ENCODE measurements at places on chromosomes 12 and 14. TPM values are rescaled to one million over a fixed set of nuclear protein-coding genes. Genes with fewer than 3 reads are reported as not detected.

GRCh38 chr12:43151441-43151981 lies 400.5 kb downstream of the ADAMTS20 start:
- no peak overlapping the region for H3K4me3 ChIP-seq
- no peaks in the 10 kb centered on the region for H3K4me1 ChIP-seq
- H3K27ac ChIP-seq: no peak overlapping the region
- no peak for DNase-seq
- no peaks in the 10 kb centered on the region for H3K36me3 ChIP-seq

- H3K27ac ChIP-seq: peak overlapping the region; percentile 89
- H3K4me1 ChIP-seq: peaks cover 13% of the 10 kb centered on the region
- H3K36me3 ChIP-seq: no peaks in the 10 kb centered on the region
- H3K4me3 ChIP-seq: no peak overlapping the region
Observed at GRCh38 chr12:31896514-31897039, 62.6 kb upstream of the RESF1 start.

GRCh38 chr14:72680853-72681640 lies 212.9 kb downstream of the DPF3 start:
- no peak overlapping the region for H3K27ac ChIP-seq
- DNase-seq: no peak
- H3K4me3 ChIP-seq: no peak overlapping the region
- H3K36me3 ChIP-seq: no peaks in the 10 kb centered on the region

DNA sequence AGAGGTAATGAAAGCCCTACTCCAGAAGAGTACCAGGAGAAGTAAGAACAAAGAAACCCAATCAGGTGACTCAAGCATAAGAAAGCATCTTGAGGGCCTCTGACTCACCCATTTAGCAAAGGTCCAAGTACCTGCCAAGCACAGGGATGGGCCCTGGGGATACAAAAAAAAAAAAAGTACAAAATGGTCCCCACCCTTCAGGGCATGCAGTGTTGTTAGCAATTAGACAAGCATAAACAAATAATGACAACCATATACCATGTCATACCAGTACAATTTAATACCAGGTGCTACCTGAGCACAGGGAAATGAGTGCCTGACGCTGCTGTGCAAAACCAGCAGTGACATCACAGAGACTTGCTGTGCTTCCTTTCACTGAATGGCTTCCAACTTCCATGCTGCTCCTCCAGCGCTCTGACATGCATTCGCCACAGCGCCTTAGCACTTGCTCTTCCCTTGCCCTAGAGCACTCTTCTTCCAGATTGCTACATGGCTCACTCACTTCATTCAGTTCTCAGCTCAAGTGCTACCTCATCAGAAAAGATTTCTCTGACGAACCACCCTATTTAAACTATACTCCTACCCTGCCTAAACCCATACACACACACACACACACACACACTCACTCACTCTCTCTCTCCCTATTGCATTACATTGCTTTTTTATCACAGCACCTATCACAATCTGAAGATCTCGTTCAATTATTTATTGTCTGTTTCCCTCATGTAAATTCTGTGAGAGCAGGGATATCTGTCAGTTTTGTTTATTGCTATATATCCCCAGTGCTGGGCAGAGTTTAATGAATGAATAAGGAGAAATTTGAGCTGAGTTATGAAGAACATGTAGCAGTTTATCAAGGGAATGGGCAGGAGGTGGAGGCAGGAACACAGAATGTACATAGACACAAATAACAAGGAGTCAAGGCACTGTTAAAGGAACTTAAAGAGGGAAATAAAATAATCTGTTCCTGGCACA lies 12.9 kb upstream of the EPS8 start:
- no peak for DNase-seq
- no peak overlapping the region for H3K4me3 ChIP-seq
- H3K4me1 ChIP-seq: no peaks in the 10 kb centered on the region
- H3K36me3 ChIP-seq: no peaks in the 10 kb centered on the region
- no peaks in the 10 kb centered on the region for H3K27me3 ChIP-seq

PLEKHH1 gene
- total RNA-seq: 2.0 TPM

ETFRF1 gene
- 18.0 TPM for total RNA-seq

GRCh38 chr14:70827347-70827746 lies 18.0 kb upstream of the MAP3K9 start:
- peaks cover 5% of the 10 kb centered on the region for H3K4me1 ChIP-seq
- no peak for DNase-seq
- no peaks in the 10 kb centered on the region for H3K36me3 ChIP-seq
- H3K27me3 ChIP-seq: peaks cover 18% of the 10 kb centered on the region

DNA sequence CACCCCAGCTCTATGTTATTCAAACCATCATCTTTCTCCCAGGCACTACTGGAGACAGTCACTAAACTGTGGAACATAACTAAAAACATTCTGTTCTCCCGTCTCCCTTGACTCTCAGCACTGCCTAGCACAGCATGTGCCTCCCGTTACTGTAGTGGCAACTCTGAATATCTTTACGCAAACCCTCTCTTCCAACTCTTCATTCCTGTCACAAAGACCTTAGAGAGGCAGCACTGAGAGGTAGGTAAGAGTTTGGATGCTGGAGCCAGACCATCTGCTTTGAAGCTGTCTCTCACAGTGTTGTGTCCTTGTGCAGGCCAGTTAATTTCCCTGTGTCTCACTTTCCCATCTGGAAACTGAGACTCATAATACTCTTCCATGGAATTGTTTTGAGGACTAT lies 108.1 kb downstream of the DIP2B start:
- H3K4me3 ChIP-seq: no peak overlapping the region
- H3K27me3 ChIP-seq: no peaks in the 10 kb centered on the region
- H3K36me3 ChIP-seq: no peaks in the 10 kb centered on the region
- DNase-seq: no peak
- no peak overlapping the region for H3K27ac ChIP-seq

OR4K14 gene
- not detected for total RNA-seq

LTB4R2 gene
- total RNA-seq: 5.5 TPM

ZFC3H1 gene
- 23.7 TPM for total RNA-seq

IFNG gene
- 1.2 TPM for total RNA-seq

OR4E2 gene
- 0.09 TPM for total RNA-seq

- peaks cover 21% of the 10 kb centered on the region for H3K4me1 ChIP-seq
- H3K4me3 ChIP-seq: no peak overlapping the region
- H3K27me3 ChIP-seq: no peaks in the 10 kb centered on the region
- no peak overlapping the region for H3K27ac ChIP-seq
Observed at GRCh38 chr14:68711561-68712309, 81.1 kb downstream of the ZFP36L1 start.

GRCh38 chr14:88706425-88706824 lies 86.3 kb downstream of the EML5 start:
- H3K27me3 ChIP-seq: no peaks in the 10 kb centered on the region
- H3K27ac ChIP-seq: no peak overlapping the region
- no peaks in the 10 kb centered on the region for H3K4me1 ChIP-seq
- no peaks in the 10 kb centered on the region for H3K36me3 ChIP-seq
- DNase-seq: no peak

- no peak for DNase-seq
- no peak overlapping the region for H3K27ac ChIP-seq
- H3K36me3 ChIP-seq: no peaks in the 10 kb centered on the region
Observed at GRCh38 chr14:96151242-96151641, 53.4 kb upstream of the BDKRB2 start.

TSPAN19 gene
- 0.05 TPM for total RNA-seq

GRCh38 chr12:79886917-79887519 lies 47.9 kb downstream of the PPP1R12A start:
- H3K27me3 ChIP-seq: no peaks in the 10 kb centered on the region
- DNase-seq: peak; percentile 45
- no peak overlapping the region for H3K4me3 ChIP-seq
- H3K27ac ChIP-seq: no peak overlapping the region
- H3K36me3 ChIP-seq: no peaks in the 10 kb centered on the region

DNA sequence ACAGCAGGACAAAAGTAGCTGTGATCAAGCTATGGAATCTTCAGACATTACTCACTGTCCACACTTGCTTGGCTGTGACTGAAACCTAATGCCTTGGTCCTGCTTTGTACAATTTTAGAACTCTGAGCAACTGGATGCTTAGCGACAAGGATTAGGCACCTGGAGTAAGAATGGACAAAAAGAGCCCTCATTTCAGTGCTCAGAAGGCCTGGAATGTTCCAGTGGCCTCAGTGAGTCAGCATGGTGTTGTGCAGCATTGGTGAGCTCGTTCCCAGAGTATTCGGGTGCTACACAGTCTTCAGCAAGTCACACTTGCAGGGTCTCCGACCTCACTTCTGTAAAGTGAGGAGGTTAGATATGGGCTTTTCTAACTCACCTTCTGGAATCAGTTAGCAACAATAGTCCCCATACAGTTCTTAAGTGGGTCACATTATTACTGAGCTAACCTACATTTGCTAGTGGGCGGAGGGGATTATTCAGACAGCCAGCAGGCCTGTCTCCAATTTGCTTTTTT lies 108.0 kb upstream of the MDM1 start:
- no peak overlapping the region for H3K27ac ChIP-seq
- H3K36me3 ChIP-seq: no peaks in the 10 kb centered on the region
- no peaks in the 10 kb centered on the region for H3K4me1 ChIP-seq
- H3K27me3 ChIP-seq: no peaks in the 10 kb centered on the region
- no peak for DNase-seq

DNA sequence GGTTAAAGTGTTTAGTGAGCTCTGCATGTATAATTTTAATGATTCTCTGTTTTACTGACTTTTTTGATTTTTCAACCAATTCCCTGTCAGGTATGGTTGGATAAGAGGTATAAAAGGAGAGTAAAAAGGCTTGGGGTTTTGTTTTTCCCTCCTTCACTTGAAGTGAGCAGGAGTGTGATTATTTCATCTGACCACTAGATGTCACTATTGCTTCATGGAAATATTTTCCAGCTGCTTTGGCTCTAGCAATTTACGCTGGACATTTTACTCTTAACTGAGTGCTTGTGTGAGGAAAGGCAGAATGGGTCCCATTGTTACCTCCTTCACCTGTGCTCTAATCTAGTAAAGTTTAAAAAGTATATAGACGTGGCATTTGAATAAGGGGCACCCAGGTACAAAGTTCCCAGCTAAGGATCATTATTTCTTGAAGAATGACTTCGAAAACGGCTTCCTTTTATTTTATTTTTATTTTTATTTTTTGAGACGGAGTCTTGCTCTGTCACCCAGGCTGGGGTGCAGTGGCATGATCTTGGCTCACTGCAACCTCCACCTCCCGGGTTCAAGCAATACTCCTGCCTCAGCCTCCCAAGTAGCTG lies 66.5 kb downstream of the TBC1D30 start:
- H3K36me3 ChIP-seq: no peaks in the 10 kb centered on the region
- H3K4me1 ChIP-seq: no peaks in the 10 kb centered on the region
- peak; percentile 29 for DNase-seq
- no peak overlapping the region for H3K4me3 ChIP-seq

PTPRO gene
- 3.9 TPM for total RNA-seq

GRCh38 chr14:75295491-75296345 lies 17.1 kb downstream of the FOS start:
- H3K27ac ChIP-seq: peak overlapping the region; percentile 28
- peaks cover 11% of the 10 kb centered on the region for H3K27me3 ChIP-seq
- peak; percentile 64 for DNase-seq
- no peaks in the 10 kb centered on the region for H3K36me3 ChIP-seq
